Adrenal gland (tissue), 19 donors: ENCODE measurements at places on chromosomes 7 and 10.

- no peak for DNase-seq
Observed at GRCh38 chr7:129279757-129280156, 54.9 kb downstream of the AHCYL2 start.

DNA sequence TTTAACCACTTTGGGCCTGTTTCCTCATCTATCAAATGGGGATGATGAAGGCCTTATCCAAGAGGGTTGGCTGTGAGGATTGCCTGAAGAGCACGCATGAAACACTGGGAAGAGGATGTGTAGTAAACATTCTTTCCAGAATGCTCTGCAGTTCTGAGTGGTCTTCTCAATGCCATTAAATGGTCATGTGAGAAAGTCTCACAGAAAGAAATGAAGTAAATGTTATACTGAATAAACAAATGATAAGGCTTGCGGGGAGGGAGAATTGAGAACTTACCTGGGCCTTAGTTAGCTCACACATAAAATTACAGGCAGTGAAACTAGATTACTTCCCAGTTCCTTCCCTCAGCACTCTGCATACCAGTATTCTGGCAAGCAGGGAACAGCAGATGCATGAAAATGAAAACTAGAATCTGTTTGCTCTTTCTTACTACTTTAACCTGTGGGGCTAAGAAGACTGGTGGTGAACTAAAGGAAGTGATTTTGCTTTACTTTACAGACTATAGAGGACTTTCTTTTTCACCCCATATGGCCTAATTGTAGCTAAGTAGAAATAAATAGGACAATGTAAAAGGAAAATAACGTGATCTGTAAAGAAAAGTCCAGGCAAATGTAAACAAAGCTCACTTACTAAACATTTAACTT, 135.3 kb upstream of the CCDC6 start:
- no peak for DNase-seq

DNA sequence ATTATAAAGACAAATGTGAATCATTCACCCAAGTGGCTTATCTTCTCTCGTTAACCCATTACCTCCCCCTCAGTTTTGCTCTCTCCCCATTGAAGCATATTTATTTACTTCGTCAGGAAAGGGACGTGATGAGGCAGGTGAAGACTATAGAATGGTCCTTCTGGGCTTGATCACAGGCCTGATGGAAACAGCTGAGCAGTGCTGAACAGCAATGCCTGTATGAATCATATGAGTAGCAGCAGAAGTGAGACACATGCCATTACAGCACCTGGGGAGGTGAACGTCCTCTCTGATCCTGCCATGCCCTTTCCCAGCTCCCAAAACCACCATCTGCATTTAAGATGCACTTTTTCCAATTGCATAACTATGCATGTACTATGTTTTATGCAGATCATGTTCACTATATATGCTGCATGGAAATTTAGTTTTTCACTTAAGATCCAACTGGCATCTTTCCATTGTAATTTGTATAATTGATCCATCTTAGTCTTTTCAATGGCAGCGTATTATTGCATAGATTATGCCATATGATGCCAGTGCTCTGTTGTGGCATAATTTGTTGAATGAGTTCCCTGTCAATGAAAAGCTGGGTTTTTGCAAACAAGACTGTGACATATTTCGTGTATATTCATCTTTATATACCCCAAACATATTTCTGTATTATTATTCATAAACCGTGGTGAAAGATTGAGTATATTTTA, 105.3 kb downstream of the CXCL12 start:
- DNase-seq = no peak

DNA sequence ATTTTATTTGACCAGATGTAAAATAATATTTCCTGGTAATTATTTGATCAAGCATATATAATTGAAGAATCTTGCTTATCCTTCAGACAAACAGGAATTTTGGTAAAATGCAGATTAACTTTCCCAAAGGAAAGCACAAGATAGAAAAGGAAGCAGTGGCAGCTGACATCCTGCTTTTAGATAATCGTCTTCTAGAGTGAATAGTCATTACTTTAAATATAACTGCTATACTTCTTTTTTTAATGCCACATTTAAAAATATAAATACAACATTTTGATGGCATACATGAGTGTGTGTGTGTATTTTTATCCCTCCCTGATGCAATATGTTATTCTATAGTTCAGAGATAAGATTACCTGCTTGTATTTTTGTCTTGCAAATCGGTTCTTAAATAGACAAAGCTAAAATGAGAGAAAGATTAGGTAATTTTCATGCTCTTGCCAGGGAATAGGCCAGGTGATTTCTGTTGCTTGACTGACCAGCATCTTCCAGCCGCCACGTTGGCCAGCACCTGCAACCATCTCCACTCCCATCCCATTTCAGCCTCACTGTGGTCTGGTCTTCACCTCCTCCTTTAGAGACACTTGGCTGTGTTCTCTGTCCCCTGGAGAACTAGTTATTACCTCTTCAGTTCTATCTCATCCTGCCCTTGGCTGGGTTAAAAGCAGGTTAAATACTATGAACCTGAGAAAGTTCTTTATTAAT, 58.1 kb downstream of the MDFIC start:
- no peak for DNase-seq

GRCh38 chr7:82167558-82168314, 275.8 kb downstream of the CACNA2D1 start:
- no peak for DNase-seq

- no peak for DNase-seq
Observed at GRCh38 chr10:61804414-61804813, 97.1 kb upstream of the ARID5B start.

DNA sequence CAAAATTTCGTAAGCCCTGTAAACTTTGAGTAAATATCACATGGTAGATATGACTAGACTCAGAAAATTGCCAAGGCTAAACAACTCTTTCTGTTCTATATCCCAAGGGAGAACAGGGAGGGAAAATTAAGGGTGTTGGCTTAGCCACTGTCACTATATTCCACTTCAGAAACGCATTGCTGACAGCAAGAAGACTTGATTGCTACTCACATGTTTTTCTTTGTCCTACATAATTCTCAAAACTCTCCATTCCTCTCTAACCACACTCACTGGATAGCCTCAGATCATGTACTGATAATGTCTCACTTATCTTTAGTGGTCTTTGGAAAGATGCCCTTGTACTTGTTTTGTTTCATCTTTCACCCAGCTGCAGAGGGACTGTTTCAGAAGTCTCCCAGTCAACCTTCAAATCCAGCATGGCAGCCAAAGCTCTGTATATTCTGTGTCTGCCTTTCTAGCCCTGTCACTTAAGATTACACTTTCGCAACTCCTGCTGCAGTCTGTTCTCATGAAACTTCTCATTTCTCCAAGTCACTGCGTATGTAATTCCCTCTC, 582.4 kb upstream of the FZD8 start:
- no peak for DNase-seq

DNA sequence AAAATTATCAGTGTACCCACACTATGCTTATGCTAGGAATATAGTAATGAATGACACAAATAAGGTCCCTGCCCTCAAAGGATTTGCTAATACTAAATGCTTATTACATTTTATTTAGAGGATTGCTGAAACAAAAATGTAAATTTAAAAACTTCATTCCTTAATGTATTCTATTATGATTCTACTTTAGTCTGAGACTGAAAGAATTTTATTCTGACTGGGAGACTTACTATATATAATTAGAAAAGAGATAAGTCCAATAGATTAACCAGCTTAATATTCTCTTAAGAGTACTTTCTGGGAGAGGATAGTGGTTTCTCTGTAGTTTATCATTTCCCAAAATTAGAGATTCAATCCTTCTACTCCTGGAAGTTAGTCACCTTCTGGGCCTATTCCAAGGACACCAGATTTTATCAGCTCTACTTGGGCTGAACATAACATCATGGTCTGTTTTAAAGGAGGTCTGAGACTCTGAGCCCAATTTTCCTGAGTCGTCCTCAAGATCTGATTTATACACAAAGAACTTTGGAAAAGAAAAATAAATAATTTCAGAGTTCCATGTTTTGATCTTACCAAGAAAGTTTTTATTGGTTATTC, 41.1 kb downstream of the ASZ1 start:
- DNase-seq = peak; percentile 27

DNA sequence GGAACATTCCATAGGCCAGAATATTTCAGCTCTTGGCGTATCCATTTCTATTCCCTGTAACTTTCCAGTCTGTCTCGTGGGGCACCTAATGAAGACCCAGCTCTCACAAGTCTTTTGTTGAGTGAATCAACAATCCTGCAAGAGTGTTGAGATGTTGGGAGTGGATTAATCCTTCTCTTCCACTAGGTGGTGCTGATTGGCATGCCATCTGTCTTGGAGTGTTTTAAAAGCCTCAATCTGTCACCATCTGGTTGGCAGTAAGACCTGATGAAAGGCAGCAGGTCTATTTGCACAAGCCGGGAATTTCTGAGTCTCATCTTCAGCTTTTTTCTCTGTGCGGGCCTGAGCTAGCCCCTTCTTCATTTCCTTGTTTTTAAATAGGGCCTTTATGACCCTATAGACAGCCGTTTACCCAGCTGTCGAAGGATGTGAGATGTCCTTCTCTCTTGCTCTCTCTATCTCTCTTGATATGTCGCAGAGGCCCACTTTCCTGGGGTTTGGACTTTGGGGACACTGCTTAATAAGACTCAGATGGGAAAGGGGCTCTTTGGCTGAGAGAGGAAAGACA, 180.5 kb downstream of the ZNF365 start:
- no peak for DNase-seq

- DNase-seq = no peak
Observed at GRCh38 chr7:498678-499641, 20.7 kb downstream of the PDGFA start.

DNA sequence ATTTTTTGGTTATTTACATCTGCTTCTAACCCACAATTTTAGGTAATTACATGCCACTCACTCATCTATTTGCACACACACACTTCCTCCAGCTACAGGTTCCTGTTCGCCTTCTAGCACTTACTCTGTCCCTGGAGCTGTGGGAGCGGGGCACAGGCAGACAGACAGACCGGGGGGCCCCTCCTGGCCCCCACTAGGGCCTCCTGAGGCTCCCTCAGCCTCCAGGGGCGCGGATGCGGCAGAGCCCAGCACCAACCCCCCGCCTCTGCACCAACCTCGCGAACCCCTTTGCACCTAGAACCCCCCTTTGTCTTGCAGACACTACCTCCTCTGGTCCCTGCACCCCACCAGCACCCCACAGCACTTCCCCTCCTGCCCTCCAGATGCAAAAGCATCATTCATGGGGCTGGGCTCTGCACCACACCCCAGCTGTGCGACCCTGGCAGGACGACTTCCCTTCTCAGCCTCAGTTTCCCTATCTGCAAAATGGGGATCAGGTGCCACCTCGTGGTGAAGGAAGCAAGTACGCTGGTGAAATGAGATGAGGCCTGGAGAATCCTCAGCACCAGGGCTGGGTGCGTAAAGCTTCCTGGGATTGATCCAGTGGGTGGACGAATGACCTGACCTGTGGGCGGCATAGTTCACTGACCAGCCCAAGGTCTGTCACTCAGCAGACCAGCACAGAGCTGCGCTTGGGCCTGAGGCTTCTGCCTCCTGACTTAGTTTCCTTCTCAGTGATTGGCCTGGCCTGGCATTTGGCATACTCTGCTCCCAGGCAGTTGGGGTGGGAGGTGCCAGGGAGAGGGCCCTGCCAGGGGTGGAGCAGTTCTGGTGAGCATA, 37.9 kb downstream of the ELFN1 start:
- DNase-seq = no peak

- peak; percentile 59 for DNase-seq
Observed at GRCh38 chr10:30645340-30645827, 15.8 kb upstream of the LYZL2 start.

DNA sequence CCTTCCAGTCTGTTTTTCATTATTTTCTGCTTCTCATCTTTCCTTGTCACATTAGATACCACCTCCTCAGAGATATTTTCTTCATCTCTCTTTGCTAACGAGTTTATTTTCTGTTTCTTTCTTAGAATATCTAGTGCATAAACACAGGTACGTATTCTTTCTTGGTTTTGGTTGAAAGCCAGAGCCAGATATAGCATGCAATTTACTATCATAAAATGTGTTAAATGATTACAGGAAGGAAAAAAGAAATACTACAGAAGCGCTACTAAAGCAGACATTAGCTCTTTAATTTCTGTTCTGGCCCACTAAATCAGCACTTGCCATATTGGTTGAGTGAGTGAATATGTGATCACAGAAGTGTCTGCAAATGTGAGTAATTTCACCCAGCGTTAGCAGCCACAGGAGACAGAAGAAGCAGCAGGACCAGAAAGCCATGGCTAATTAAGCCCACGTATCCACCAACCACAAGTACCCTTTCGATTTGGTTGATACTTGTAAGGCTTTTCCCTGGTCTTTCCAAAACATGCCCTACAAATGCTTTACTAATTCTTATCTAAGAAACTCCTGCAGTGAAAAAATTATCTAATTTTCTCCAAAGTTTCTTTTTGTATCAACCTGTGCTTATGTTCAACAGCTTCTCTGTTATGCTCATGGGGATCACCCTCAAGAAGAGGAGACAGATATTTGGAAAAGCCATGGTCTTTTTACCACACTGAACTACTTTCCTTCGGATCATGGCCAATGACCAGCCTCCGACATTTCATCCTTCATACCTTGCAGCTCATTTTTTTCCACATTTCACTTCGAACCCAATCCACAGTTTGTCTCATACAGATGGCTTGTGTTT, 23.1 kb upstream of the MACC1 start:
- no peak for DNase-seq

GRCh38 chr7:156445997-156446761, 194.4 kb upstream of the RNF32 start:
- no peak for DNase-seq

- DNase-seq = no peak
Observed at GRCh38 chr10:24170199-24170598, 38.7 kb upstream of the KIAA1217 start.

- DNase-seq = no peak
Observed at GRCh38 chr10:127736915-127737562, at the start of gene FOXI2. Gene FOXI2 (plus strand): TSS chr10:127737185. CDS start chr10:127737274, 89 bp downstream.

DNA sequence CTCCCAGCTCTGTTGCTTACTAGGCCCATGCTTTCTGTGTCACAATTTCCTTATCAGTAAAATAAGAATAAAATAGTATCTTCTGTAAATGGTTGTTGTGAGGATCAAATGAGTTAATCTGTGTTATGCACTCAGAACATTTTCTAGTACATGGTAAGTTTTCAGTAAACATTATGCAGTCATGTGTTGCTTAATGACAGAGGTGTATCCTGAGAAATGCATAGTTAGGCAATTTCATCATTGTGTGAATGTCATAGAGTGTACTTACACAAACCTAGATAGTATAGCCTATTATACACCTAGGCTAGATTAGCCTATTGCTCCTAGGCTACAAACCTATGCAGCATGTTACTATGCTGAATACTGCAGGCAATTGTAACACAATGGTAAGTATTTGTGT, 4.4 kb downstream of the PTTG1IP2 start:
- DNase-seq = no peak

GRCh38 chr7:16353226-16353625, 68.1 kb downstream of the CRPPA start:
- no peak for DNase-seq

GRCh38 chr7:108634535-108634934, 64.9 kb downstream of the DNAJB9 start:
- DNase-seq = no peak

GRCh38 chr7:1662767-1663166, 7.3 kb upstream of the ELFN1 start:
- peak; percentile 7 for DNase-seq

- DNase-seq = no peak
Observed at GRCh38 chr10:133129859-133130495, 30.0 kb upstream of the KNDC1 start.

GRCh38 chr10:20059084-20059835, 243.0 kb downstream of the PLXDC2 start:
- DNase-seq = peak; percentile 40

GRCh38 chr10:80197972-80198916, 7.1 kb downstream of the ANXA11 start:
- no peak for DNase-seq

GRCh38 chr10:91247360-91248111, 27.1 kb downstream of the PCGF5 start:
- peak; percentile 15 for DNase-seq
